GM18507 (cell line): ENCODE measurements at places on chromosomes 2 and 18.

- DNase-seq, result no peak
These were observed 225.0 kb upstream of the HS6ST1 start for GRCh38 chr2:128543646-128544045.

DNA sequence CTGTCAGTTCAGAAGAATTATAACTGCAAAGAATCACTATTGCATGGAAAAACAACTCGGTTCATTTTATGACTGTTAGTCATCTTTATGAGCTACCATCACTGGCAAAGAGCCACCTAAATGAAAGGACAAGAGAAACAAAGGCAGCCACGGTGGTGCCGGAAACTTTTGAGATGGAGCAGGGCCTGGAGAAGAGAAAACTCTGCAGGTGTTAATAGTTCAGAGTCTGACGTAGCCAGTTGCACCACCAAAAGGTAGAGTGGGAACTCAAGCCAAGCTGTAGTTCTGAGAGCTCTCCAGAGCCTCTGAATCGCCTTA is 110.9 kb downstream of the FTCDNL1 start:
- DNase-seq, result no peak

DNA sequence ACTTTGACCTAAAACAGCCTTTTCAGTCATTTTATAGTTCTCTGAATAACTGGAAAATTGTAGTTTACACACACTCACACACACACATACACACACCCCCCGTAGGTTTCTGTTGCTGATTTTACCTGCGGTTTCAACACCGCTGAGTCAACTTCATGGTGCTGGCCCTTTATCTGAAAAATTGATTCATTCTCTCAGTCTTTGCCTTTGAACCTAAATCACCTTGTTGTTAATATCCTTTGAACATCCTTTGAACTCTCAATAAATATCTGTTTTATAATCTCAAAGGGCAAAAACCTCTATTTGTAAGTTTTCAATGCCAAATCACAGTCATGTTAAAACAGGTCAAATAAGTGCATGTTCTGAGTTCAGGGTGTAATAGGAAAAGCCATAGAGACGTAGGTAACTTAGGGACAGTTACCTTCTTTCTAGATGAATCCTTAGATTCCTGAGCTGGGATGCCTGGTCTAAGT is 109.0 kb upstream of the BZW1 start:
- no peak for DNase-seq

DNA sequence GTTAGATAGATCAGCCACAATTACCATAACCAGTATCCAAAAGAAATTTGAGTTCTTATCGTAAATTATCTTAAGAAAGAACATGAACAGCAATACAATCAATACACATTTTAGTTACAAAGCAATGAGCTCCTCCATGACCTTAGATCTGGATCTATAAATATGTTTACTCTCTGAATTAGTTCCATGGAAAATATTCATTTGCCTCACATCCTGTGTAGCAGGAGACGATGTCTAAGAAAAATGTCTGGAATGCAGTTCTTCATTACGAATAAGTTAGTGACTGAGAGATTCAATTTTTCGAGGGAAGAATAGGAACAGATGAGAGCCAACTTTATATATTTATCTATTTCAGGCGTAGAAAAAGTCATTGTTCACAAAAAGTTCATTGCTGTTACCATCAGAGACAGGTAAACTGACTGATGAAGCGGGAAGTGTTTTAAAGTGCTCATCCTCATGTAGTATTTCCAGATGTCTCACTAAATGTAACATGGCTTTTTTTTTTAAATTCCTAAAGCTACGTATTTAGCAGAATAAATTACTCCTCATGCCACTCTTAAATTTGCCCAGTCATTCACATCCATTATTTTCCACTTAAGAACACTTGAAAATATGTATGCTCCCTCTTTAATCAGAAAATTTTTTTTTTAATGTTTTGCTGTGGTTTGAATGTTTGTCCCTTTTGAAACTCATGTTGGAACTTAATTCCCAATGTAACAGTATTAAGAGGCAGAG is 106.5 kb upstream of the SCN1A start:
- DNase-seq, result no peak

DNA sequence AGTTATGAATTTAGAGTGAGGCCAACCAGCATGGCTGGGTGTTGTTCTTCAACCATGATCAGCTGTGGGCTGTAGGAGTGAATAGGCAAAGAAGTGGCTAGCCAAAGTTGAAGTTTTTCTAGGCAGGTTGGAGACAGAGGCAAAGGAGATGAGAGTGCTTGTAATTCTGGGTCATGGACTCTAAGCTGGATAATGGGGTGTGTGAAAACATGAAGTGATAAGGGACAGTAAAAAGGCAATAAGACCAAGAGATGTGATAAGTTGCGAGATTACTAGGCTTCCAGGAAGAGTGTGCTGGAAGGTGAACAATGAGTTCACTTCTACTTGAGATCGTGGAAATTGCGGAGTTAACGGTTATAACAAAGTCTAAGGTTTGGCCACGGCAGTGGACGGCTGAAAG is 118.6 kb upstream of the RNF152 start:
- DNase-seq, result no peak

DNA sequence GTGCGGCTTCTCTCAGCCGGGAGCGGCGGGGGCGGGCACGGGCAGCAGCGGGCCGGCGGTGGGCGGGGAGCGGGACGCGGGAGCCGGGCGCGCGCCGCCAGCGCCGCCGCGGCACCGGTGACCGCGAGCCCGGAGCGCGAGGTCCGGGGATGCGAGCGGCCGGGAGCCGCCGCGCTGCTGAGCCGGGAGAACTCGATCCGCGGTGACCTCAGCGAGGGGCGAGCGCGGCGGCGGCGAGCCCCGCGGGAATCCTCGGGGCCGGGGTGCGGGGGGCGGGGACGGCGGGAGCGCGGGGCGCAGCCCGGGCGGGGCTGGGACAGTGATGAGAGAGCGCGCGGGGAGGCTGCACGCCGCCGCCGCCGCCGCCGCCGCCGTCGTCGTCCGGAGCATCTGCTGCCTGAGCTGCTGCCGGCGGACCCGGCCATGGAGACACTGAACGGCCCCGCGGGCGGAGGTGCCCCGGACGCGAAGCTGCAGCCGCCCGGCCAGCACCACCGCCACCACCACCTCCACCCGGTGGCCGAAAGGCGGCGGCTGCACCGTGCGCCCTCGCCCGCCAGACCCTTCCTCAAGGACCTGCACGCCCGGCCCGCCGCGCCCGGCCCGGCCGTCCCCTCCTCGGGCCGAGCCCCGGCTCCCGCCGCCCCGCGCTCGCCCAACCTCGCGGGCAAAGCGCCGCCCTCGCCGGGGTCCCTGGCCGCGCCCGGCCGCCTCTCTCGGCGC is at the start of gene MTCL1:
Gene MTCL1, plus strand, starts transcription at position 319 of the 723 bp plus-strand sequence. Its CDS starts 105 bp downstream, at position 424.
- DNase-seq, result peak; percentile 35

DNA sequence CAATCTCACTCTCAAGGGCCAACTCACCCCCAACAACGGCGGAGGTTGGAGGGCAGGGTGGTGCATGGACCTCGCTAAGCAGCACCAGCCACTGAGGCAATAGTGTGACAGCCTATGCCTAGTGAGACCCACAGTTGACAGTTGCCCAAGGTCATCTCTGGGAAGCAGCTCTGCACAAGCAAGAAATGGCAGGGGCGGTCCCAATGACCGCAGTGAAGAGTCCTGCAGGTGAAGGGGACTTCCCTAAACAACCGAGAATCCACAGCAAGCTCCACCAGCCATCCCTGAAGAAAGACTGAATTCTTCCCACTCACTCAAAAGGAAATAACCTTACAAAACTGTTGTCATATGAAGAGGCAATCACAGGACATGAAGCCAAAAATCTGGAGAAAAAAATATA is 313.4 kb upstream of the ID2 start:
- no peak for DNase-seq
